ENCODE measurements at places on chromosomes 7 and 10.

- DNase-seq, result no peak
Measured at GRCh38 chr7:142313528-142313927, 55.7 kb upstream of the PRSS58 start.

GRCh38 chr7:143953421-143953820 lies 1.2 kb upstream of the OR2F1 start:
- DNase-seq, result no peak

- DNase-seq, result no peak
Measured at GRCh38 chr7:43396187-43396740, 186.6 kb upstream of the STK17A start.

GRCh38 chr7:103988468-103989199 lies 824 bp downstream of the RELN start:
- DNase-seq, result no peak

DNA sequence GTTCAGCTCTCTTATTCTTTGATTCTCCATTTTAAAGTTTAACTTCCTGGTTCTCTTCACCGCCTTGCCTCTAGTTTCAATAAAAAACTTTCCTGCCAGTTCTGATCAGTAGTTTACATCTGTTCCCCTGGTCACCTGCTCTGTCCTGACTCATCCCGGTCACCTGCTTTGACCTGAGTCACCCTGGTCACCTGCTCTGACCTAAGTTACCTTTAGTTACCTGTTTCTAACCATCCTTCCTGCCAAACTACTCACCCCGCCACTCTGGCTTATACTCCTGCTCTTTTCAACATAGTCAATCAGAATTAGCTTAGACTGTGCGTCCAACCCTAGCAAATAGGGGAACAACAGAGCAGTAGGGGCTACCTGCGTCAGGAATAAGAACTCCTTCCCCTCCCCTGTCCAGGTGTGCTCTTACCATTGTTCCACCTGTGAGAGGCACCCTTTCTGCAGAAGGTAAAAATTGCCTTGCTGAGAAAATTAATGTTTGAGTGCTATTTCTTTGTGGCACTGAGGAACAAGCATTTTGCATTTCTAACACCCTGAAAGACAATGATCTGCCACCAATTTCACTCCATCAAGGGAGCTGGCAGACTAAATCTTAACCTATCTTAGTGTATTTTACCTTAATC lies 263.6 kb downstream of the DOCK4 start:
- no peak for DNase-seq

DNA sequence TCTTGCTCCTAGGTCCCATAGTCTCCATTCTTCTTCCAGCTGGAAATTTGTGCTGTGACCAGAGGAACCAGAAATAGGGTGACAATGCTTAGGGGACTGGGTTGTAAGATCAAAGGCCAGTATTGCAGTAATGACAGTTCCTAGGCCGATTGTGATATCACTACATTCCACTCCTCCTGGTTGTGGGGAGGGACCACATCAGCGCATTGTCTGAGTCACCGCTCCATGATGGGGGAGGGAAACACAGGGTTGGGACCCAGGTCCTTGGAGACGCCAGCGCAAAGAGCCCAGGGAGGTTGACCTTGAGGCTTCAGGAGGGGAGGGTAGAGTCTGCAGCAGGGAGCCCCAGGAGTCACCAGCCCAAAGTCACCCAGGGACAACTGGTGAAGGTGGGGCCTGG lies 20.8 kb upstream of the GGCT start:
- no peak for DNase-seq

DNA sequence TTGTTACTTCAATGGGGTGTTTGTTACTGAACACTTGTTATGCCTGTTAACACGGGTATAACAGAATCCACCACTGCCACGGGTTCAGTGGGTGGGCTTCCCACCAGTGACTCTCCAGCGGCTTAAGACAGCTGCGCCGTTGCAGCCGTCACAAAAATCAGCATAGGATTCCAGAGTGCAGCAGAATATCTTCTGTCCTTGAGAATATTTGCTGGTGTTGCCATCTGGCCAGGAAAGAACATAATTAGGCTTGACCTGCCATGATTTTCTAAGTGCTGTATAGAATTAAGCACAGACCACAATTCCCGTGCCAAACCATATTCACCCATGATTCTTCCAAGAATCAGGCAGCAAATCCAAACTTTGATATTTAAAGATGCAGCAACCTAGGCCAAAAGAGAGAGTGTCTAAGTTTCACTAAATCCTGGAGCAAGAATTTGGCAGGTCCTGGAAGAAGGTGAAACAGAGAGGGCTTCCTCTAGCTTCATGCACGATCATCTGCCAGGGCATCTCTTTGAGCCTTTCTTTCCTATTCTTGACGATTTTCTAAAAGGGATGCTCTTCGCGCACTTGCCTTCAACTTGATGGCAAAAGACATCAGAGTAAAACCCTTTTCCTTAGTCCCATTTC lies 95.0 kb downstream of the FRMD4A start:
- no peak for DNase-seq

DNA sequence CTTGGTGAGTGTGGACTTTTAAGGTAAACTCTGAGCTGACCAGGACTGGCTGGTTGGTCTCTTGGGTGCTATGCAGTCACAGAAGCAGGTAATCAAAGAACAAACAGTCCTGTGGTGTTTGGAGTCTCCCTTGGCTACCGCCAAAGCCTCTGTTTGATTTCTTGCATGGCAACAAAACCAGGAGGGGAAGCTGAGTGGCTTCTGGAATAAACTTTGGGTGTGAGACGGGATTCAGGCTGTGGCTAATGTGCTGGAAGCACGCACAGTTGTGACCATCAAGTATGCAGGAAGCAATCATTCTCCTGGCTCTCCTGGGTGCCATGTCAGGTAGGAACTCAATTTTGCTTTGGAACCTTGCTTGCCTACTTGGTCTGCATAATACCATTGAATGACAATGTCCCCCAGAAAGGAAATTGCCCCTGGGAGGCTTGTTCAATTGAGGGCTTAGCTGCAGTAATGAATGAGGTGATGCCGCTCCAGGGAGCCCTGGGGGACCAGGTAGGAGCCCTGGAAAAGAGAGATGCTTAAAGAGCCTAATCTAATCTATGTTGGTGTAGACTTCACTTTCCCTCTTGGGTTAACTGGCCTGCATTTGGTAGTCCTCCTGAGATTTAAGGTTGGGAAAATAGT lies at the start of gene CDHR3:
Gene CDHR3, plus strand, starts transcription at position 227 of the 630 bp plus-strand sequence. Its CDS starts 55 bp downstream, at position 282.
- DNase-seq, result no peak

DNA sequence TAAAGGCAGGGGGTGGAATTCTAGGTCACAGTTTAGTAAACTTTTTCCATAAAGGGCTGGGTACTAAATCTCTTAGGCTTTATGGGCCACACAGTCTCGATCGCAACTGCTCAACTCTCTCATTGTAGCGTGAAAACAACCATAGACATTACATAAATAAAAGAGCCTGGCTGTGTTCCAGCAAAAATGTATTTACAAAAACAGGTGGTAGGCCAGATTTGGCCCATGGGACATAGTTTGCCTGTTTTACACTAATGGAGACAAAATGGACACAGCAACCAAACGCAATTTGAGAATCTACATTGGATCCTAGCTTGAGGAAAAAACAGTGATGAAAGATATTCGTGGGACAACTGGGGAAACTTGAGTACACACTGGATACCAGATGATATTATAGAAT lies 23.2 kb upstream of the MALSU1 start:
- DNase-seq, result no peak

- no peak for DNase-seq
Measured at GRCh38 chr10:60710041-60710440, 68.2 kb upstream of the CDK1 start.

- no peak for DNase-seq
Measured at GRCh38 chr7:44595934-44596635, 10.3 kb upstream of the OGDH start.

- DNase-seq, result no peak
Measured at GRCh38 chr10:32295027-32295426, 51.9 kb downstream of the EPC1 start.

- DNase-seq, result no peak
Measured at GRCh38 chr10:95221124-95221523, 27.1 kb downstream of the ACSM6 start.

- DNase-seq, result no peak
Measured at GRCh38 chr7:35430547-35431153, 176.8 kb upstream of the TBX20 start.

DNA sequence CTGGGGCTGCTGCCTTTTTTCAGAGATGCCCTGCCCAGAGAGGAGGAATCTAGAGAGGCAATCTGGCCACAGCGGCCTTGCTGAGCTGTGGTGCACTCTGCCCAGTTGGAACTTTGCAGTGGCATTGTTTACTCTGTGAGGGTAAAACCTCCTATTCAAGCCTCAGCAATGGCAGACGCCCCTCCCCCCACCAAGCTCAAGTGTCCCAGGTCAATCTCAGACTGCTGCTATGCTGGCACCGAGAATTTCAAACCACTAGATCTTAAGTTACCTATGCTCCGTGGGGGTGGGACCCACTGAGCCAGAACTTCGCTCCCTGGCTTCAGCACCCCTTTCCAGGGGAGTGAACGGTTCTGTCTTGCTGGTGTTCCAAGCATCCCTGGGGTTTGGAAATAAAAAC lies 77.2 kb downstream of the EXOC4 start:
- DNase-seq, result no peak

DNA sequence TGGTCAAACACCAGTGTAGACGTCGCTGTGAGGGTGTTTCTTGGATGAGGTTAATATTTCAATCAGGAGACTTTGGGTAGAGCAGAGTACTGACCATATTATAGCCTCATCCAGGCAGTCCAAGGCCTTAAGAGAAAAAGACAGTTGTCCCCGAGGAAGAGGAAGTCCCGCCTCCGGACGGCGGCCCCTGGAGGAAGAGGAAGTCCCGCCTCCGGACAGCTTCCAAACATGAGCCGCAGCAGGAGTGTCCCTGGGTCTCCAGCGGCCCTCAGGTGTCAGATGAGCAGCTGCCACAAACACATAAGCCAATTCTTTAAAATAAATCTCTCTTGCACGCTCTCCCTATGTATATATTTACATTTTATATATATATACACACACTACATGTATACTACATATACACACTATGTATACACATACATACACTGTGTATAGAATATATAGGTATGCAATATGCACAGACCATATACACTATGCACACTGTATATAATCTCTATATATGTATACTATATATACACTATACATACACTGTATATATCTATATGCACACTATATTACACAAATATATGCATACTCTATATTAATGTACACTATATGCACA lies 37.5 kb downstream of the PWWP2B start:
- DNase-seq, result peak; percentile 29

- DNase-seq, result no peak
Measured at GRCh38 chr7:98733036-98733435, 116.0 kb downstream of the NPTX2 start.

GRCh38 chr7:139548302-139549028 lies 25.0 kb downstream of the CLEC2L start:
- no peak for DNase-seq

DNA sequence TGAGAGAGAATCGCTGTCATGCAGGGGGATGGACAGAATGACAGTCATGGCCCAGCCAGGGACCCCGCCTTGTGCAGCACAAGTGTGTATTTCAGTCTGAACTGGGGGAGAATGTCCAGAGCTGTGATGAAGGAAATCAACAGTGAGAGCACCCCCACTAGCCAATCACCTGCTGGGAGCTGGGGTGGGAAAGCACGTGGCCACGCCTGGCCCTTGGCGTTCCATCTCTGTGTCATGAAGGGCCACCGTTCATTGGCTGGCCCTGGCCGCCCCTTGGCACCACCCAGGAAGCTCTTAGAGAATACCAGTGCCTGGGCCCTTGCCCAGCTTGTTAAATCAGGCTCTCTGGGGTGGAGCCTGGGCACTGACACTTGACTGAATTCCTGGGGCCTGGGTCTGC lies 22.8 kb downstream of the GRID1 start:
- DNase-seq, result no peak

DNA sequence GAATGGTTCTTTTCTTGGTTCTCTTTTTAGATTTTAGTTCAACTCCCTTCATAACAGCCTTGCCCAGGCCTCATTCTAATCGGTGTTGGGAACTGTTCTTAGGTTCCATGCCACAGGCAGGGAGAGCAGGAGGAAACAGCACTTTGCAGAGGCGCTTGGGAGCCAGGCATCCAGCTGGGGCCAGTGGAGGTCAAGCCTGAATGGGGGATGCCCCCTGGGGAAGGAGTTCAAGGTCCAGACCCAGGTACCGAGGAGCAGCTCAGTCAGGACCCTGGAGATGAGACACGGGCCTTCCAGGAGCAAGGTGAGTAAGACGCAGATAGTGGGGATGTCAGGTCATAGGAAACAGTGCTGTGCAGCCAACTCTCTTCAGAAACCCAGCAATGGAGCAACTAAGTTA lies 4.5 kb downstream of the ZSCAN25 start:
- DNase-seq, result no peak

DNA sequence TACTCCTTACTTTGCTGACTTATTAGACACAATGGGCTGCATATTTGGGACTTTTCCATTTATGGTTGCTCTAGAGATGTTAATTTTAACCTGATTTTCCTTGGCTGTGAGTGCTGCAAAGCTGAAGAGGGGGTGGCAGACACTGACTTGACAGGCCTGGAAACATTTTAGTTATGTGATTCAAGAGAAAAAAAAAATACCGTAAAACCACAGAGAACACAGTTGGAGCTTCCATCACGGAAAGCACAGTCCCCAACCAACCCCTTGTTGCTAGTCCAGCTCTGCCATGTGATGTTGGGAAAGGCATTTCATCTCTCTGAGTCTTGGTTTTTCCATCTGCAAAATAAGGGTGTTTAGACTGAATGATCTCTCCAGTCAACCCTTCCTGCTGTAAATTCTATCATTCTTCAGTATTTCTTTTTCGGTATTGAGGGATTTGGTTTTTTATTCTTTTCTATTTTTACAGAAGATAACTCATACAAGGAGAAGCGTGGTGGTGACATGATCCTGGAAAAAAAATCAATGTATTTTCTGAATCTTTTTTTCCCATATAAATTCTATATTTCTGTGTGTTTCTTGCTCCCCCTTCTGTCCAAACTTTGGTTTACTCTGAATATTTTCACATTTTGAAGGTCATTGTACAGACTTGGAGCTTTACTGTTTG lies 246.1 kb downstream of the REEP3 start:
- DNase-seq, result no peak

GRCh38 chr7:94888551-94888950 lies 18.8 kb upstream of the PPP1R9A start:
- no peak for DNase-seq

- DNase-seq, result no peak
Measured at GRCh38 chr7:36019538-36019937, 133.5 kb upstream of the EEPD1 start.

All from SHP77 treated with DMSO at 0.1 percent for 48 hours (cell line).